ENCODE measurements at places on chromosomes 1 and 21.

- no peak for DNase-seq
These were observed 5.8 kb downstream of the TTLL10 start for GRCh38 chr1:1179346-1179982.

DNA sequence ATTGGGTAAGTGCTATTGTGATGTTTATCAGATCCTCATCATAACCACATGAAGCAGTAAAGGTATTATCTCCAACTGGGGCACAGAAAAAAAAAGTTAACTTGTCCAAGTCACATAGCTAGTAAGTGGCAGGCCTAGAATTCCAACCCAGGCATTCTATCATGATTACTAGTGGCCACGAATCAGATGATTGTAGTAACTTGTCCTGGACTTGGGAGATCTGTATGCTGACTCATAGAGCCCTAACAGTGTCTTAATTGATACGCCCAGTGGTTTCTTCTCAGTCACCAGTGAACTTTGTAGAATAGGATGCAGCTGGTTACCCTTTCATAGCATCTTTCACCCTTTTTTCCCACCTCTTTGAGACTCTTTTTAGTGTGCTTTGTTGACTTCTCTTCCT lies 91.1 kb upstream of the UBE2U start:
- DNase-seq, result peak; percentile 98

DNA sequence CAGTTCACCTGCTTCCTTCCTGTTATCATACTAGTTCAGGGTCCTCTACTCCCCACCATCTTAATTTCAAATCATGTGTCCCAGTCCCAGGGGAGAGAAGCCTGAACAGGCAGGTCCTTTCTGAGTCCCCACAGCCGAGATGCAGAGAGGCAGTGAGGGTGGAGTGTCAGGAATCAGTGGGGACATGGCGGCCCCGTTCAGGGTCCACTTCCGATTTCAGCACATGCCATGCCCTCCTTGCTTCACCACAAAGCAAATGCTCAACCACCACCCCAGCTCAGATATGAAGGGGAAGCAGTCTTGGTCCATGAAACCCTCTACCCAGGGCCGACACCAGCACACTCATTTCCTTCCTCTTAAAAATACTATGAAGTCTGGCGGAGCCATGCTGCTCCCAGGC lies 5.2 kb upstream of the SEMA4A start:
- DNase-seq, result no peak

DNA sequence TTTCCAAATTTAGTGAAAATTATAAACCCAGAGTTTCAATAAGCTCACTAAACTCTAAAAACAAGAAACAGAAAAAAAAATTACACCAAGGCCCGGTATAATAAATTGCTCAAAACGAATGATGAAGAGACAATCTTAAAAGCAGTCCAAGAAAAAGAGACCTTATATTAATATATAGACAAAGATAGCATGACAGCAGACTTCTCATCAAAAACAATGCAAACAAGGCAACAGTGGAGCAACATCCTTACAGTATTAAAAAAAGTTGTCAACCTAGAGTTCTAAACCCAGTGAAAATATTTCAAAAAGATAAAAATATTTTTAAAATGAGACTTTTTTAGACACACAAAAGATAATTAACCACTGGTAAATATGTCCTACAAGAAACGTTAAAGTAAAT lies 46.7 kb downstream of the KIFAP3 start:
- no peak for DNase-seq

DNA sequence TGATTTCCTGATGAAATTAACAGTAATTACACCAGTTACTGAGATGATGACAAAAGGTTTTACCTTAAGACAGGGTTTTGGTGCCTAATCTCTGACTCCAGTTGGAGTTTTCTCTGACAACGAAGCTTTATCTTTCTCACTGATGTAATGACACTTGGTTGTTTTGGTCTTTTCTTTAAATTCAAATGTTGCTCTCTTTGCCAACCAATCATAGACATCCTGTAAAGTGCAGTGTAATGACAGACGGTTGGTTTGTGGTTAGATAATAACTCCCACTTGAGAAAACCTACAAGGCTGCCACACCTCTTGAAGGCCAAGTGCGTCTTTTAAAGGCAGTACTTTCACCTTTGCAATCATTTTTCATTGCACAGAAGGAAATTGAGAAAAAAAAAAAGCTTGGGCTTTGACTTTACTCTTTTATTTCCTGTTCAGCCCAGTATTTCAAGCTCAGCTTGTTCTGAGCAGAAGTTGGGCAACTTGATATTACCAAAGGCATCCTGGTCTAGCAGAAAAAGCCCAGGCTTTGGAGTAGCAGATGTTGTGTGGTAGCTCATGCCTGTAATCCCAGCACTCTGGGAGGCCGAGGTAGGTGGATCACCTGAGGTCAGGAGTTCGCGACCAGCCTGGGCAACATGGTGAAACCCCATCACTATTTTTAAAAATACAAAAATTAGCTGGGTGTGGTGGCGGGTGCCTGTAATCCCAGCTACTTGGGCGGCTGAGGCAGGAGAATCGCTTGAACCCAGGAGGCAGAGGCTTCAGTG lies 14.9 kb downstream of the PDIK1L start:
- peak; percentile 74 for DNase-seq

GRCh38 chr1:228035844-228036243 lies 29.0 kb downstream of the WNT3A start:
- DNase-seq, result no peak

- no peak for DNase-seq
These were observed at the start of gene PLEKHA6 for GRCh38 chr1:204359474-204360255. Gene PLEKHA6 (minus strand): TSS chr1:204359929. CDS start chr1:204273727, 86,202 bp downstream.

DNA sequence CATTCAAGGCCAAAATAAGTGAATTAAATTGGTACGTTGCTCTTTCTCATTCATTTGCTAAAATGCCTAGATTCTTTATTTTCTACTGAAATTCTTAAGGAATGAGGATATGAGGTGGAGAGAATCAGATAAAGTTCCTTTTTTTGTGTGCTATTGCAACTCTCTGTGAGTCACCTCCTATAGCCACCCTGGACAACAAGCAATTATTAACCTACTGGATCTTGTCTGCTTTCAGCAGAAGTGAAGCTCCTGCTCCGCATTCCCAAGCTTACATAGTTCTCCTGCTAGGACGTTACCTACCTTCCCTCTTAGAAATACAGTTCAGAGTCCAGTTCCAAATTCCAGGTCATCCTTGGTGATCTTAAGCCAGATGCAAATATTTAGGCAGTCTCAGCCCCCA lies 4.8 kb upstream of the KCNJ6 start:
- peak; percentile 5 for DNase-seq

- DNase-seq, result no peak
These were observed 37.9 kb upstream of the SLC19A1 start for GRCh38 chr21:45580181-45580575.

DNA sequence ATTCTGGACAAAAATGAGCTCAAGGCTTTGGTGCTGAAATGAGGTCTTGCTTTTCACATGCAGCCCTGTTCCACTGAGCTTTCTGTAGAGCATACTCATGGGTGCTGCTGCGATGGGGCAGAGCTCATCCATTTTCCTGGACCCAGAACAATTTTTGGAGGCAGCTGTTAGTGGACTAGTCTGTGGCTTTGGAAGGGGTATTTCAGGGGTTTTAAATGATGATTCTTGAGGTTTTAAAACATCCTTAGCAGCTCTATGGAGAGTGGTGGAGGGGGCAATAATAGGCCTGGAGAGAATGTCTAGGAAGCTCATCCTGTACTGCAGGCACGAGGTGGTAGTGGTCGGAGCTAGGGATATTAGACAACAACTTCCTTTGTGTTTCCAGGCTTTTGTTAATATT lies 16.5 kb downstream of the NOS1AP start:
- no peak for DNase-seq

DNA sequence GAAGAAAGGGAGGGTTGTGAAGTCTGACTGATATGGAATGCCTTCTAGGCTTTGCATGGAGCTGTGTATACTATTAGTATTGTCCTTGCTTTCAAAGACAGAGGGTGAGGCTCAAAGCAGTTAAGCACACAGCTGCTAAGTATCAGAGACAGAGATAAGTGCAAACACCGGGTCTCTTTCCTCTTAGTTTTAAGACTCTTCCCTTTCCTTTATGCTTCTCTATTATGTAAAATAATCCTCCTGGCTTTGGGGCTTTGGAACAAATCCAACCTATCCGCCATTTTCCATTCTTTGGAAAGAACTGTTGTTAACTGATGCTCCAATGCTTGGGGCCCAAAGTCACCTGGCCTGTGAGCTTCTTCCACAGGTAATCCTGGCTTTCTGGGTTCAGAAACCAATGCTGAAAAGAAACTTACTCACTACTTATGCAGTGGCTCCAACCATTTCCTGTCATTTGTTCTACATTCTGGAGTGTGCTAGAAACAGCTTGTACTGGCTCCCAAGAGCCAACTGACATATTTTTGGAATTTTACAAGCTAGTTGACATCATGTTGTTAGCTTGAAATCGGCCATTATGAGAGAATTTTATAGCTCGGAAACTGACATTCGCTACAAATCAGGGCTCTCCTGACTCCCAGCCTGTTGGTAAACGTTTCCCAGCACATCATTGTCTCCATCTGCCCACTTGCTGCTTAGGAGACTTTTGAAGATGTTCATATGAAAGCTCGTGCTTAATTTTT lies 67.5 kb downstream of the DNTTIP2 start:
- no peak for DNase-seq

DNA sequence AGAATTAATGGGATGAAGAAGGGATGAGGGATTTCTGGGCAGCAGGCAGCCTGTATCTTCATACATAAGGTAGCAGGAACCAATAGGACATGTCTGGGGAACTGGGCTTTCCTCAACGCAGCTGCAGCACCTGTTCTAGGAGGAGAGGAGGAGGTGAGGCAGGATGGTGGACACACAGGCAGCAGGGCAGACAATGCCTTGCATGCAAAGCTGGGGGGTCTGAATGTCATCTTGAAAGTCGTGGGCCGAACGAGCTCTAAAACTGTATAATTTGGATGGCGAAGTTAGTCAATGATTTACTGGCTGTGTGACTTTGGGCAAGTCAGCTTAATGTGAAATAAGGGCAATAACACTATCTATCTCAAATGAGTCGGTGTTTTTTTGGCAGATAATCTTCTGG lies 124.4 kb downstream of the BEND5 start:
- DNase-seq, result no peak

- DNase-seq, result no peak
These were observed 78.9 kb downstream of the KCNJ6 start for GRCh38 chr21:37837381-37837780.

DNA sequence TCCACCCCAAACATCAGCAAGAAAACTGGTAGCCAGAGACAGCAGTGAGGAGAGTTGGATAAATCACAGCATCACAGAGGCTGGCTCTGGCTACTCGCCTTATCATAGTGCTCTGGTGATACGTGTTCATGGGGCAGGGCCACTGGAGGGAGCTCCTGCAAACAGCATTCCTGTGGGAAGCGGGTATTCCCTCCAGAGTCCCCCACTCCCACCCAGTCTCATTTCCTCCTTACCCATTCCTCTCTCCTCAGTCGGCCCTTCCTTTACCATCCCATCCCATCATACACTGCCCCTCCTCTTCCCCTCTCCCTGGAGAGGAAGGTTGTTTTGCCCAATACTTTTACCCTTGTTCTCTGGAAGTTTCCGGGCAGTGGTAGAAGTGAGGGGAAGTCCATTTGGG lies 7.1 kb downstream of the NHLH2 start:
- DNase-seq, result no peak

- peak; percentile 33 for DNase-seq
These were observed 14.0 kb upstream of the PODN start for GRCh38 chr1:53047737-53048736.

GRCh38 chr21:15761507-15762100 lies 31.8 kb downstream of the USP25 start:
- no peak for DNase-seq

DNA sequence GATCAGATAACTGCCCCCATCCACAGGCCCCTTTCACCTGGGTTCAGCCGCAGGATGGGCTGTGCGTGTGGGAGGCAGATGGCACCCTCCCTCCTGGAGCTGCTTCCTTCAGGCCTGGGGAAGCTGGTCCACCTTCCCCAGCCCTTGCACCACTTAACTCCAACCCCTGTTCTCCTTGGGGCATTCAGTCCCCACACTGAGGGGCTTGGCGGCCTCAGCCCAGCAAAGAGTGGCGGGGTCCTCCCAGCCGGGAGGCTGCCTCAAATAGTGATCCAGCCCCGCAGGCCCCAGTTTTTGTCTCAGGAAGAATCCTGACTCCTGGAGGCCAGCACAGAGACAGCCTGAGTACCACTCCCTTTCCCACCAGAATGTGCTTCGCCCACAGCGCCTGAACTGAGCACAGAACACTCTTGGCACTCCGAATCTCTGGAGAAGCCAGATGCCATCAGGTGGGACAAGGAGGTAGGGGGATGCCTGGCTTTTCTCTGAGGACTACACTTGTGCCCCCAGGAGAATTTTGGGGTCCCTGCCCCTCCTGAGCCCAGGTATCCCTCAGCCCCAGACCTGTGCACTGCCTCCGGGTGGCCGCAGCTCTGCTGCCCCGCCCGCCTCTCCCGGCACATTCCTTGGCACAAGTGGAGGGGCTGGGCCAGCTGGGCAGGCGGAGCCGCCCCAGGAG lies 936 bp downstream of the PAQR6 start:
- no peak for DNase-seq

GRCh38 chr1:165369255-165369848 lies 12.8 kb upstream of the LMX1A start:
- DNase-seq, result peak; percentile 11

- no peak for DNase-seq
These were observed 62.9 kb downstream of the TBX19 start for GRCh38 chr1:168343566-168343965.

DNA sequence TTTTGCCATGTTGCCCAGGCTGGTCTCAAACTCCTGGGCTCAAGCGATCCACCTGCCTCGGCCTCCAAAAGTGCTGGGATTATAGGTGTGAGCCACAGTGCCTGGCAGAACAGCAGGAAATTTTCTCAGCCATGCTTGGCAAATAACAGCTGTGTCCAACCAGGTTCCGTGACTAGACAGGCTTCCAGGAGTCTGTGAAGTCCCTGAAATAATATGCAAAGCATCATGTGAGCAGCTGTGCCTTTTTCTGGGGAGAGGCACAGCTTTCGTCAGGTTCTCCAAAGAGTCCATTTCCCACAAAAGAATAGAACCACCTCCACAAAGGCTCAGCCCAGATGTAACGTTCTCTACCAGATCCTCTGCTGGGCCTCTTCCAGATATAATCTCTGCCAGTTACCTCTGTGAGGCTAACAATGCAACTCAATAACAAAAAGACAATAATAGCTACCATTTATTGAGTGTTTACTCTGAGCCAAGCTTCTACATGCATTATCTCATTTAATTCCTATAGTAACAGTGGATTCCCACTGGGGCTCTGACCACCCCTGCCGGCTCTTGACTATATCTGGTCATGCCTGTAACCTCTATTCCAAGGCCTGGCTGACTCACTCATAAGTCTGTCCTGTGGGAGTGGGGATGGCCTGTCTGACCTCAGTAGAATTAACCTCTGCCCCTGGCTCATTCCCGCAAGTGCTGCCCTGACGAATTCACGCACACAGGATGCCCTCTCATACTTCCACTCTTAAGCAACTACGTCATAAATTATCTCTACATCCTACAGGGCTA lies 4.0 kb upstream of the NKAIN1 start:
- DNase-seq, result no peak
